ENCODE measurements at places on chromosomes 16 and 17. TPM values are rescaled to one million over a fixed set of nuclear protein-coding genes. Genes with fewer than 3 reads are reported as not detected.

DNA sequence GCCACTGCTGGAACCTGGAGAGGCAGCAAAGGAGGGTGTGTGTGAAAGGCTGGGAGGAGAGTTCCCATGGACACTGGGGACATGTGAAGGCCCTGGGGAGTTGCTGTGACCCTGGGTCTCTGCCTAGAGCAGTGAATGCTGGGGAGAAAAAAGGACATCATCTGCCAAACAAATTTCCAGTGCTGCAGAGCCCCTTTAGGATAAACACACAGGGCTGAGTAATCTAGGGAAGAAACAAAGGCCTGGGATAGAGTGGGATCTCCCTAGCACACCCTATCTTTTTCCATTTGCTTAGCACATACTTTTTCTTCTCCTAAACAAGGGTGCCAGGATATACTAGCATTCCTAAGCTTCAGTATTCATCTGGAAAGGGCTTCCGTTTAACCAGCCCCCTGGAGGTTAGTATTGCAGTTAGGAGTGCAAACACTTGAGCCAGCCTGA lies 3.3 kb upstream of the HIGD1B start:
- DNase-seq, result peak; percentile 61

- DNase-seq, result peak; percentile 69
Measured at GRCh38 chr16:79601092-79601930, 774 bp upstream of the MAF start.

ATAD5 gene
- total RNA-seq, result 5.8 TPM

GRCh38 chr16:69286941-69287713 lies 24.0 kb upstream of the VPS4A start:
- DNase-seq, result peak; percentile 81

- no peak for DNase-seq
Measured at GRCh38 chr17:83081684-83082201, 2.3 kb downstream of the METRNL start.

DNA sequence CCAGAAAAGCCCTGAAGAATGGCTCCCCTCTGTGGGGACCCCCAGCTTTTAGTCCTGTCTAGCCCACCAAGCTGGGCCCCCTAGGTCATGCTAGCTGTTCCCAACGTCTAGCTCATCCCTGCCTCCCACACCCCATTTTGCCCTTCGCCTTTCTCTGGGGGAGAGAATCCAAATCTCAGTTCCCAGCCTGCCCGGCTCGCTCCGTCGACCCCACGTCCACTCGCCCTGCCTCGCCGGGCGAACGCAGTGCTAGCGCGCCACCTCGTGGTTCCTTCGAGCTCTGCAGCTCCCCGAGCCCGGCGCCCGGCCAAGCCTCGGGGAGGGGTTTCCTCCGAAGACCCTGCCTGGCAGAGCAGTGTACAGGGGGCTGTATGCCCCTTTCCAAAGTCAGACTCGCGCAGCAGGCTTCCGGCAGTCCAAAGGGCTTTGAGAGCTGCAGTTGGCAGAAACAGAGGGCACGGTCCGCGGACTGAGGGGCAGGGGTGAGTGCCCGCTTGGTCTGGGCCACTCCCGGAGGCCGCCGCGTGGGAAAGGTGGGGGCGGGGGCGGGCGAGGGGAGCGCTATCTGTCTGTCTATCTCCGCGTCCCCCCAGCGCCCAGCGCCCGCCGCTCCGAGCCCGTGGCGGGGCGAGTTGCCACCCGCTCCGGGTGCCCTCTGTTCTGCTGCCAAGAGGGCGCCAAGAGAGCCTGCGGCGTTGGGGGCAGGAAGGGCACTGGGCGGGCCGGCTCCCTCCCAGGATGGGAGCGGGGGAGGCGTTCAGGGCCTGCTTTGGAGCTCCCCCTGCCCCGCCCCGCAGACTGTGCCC lies 1.7 kb upstream of the DLX3 start:
- DNase-seq, result peak; percentile 46

CD300A gene
- 7.2 TPM for total RNA-seq

DNA sequence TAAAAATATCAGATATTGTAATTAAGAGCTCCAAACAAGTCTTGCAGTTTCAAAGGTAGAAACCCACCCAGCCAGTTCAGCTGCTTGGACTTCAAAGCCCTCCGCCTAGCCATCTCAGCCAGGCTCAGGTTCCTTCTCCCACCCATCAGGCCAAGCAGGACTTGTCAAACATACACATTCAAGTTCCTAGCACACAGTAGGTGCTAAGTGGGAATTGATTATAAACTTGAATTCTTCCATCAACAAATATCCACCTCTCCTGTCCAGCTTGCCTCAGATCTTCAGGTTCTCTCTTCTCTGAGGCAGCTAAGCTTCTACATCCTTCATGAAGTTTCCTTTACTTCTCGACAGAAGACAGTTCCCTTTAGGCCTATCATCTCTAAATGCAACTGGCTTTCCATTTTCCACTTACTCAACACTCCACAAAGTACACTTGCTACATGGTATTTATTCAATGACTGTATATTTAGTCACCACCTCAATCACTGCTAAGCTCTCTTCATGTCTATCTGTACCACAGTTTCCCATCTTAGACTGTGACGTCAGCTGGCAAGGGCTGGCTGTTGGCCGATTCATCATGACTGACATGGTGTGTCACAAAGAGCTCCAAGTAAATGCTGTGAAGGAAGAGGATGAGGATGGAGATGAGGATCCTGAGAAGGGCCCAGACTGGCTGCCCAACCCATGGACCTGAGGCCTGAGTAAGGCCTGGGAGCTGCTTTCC lies 13.3 kb upstream of the COG7 start:
- no peak for DNase-seq
